NK-92 treated with Interleukin-12 subunit alpha and Interleukin-12 subunit beta, amount 100 ng/mL, for 24 hours (cell line): ENCODE measurements at places on chromosomes 13 and 19.
A peak's percentile ranks its signal among the peaks of the same experiment; 100 is the strongest.

DNA sequence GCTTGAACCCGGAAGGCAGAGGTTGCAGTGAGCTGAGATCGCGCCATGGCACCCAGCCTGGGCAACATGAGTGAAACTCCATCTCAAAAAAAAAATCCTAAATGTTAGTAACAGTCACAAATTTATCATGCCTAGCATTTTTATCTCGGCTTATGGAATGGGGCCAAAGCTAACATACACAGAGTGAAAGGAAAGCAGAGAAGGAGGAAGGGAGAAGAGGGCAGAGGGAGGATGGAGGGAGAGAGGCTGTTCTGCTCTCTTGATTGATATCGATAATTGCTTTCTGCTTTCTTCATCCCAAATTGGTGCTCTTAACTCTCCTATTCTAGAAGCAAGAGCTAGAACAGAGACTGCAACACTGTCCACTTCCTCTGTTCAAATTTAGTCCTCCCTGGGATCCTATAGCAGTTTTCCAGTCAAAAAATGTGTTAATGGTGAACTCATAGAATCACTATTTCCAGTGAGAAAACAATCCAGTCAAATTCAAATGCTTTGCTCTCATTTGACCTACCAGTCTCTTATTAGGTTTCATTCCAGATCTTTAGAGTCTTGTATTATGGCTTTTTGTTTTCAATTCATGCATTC, 15.8 kb upstream of the TUBGCP3 start:
- no peak for DNase-seq

DNA sequence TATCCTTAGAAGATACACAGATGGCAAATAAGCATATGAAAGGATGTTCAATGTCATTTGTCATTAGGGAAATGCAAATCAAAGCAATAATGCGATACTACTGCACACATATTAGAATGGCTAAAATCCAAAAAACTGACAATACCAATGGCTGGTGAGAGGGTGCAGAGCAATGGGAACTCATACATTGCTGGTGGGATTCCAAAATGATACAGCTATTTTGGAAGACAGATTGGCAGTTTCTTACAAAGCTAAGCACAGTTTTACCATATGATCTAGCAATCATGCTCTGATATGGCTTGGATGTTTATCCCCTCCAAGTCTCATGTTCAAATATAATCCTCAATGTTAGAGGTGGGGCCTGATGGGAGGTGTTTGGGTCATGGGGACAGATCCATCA, 122.6 kb downstream of the KCTD15 start:
- no peak for DNase-seq

- DNase-seq, result no peak
Measured at GRCh38 chr13:110444226-110444653, 117.3 kb downstream of the RAB20 start.

GRCh38 chr19:28148554-28148953, 1064.4 kb downstream of the UQCRFS1 start:
- no peak for DNase-seq

DNA sequence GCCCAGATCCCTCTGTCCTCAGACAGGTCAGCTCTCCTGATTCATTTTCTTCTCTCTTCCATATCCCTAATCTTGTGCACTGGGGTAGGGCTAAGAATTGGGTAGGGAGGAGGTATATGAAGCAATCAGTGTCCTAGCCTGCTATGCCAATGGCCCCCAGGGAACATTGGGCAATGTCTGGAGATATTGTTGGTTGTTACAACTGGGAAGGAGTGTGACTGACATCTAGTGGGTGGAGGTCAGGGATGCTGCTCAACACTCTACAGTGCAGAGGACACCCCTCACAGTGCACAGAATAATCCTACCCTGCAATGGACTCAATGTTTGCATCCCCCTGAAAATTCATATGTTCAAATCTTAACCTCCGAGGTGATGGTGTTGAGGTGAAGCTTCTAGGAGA, 57.5 kb downstream of the CPAMD8 start:
- no peak for DNase-seq

GRCh38 chr19:22427547-22427946, 5.4 kb upstream of the ZNF98 start:
- no peak for DNase-seq

DNA sequence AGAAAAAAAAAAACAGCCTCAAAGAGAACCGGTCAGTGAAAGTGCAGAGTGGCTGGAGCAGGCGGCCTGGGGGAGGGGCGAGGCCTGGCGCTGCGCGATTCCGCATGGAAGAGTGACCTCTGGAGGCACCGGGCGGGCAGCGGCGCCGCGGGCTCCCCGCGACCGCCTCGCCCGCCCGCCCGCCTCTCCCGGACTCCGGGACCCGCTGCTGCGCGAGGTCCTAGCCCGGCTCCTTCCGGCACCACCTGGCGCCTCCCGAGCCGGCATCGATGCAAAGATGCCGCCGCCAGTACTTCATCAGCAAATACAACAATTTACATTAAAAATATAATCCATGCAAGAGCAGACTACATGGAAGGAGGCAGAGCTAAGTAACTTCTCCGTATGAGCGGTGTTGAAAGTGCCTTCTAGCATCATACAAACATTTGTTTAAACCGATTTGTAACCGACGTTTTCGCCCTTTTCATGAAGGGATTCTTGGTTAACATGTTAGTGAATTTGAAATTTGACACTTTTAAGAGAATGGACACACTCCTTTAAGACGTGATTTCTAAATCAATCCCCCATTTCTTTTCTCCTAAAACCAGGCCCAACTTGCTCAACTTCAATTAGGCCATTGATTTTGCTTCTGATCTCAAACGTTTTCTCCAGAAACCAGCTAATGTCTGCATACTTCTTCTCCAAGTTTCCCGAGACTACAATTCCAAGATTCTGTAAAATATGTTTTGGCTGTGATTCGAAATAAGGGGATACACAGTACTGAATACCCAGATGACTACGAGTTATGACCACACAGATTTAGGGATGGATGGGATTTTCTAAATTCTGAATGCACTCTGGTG, 2.1 kb downstream of the EFNB2 start:
- no peak for DNase-seq

DNA sequence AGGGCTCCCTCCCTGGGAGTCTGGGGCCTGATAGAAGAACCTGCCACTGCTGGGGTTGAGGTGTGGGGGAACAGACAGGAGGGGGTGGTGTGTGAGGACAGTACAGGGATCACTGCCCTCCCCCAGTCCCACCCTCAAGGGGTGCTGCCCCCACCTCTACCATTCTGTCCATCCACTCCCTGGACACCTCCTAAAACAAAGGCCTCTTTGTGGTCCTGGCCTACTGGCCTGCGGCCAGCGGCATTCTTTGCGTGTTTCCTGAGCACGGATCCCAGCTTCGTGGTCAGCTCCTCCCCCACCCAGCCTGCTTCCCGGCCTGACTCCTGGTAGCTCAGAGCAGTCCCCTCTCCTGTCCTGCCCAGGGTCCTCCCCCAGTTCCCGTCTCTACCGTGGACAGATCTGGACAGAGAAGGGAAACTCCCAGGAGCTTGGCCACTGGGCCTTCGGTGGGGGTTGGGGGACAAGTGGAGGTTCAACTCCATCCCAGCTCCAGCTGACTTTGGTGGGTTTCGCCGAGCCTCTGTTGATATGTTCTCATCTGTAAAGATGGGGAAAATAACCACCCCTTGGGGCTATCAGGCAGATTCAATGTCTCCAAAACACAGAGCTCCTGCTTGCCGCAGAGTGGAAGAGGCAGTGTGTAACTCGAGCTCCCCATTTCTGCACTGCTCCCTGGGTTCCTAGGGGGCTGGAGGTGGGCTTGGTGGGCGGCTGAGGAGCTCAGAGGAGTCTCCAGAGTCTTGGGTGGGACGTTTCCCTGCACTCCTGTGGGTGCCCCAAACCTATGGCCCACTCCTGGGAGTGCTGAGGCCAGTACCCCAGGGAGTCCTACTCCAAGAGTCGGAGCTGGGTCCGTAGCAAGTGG, 48.7 kb downstream of the LYL1 start:
- DNase-seq, result no peak

- DNase-seq, result no peak
Measured at GRCh38 chr19:6217752-6218334, 61.9 kb downstream of the MLLT1 start.

GRCh38 chr19:16226878-16227836, 29.4 kb downstream of the AP1M1 start:
- no peak for DNase-seq

DNA sequence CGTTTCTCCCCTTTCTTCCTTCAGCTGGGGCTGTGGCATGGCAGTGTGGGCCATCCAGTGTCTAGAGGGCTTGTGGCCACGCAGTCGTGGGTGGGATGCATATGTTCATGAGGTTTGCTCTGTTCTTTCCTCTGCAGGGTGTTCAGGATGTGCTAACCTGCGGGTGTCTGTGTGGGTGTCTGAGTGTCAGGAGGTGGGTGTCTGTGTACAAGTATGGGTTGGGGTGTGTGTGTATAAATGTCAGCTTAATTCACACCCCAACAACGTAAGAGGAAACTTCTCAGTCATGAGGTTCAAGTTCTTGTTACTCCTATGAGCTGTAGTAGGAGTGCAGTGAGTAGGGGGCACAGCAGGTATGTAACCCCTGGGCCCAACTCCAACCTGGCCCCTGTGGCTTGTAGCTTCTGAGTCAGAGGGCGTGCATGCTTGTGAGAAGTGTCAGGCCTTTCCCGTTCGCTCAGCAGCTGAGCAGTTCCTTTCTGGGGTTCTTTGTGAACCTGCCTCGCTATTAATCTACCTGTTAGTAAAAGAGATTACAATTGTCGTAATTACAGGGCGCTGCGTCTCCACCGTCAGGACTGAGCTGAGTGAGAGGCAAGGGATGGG, 49.1 kb downstream of the NFIX start:
- DNase-seq, result peak; percentile 64

DNA sequence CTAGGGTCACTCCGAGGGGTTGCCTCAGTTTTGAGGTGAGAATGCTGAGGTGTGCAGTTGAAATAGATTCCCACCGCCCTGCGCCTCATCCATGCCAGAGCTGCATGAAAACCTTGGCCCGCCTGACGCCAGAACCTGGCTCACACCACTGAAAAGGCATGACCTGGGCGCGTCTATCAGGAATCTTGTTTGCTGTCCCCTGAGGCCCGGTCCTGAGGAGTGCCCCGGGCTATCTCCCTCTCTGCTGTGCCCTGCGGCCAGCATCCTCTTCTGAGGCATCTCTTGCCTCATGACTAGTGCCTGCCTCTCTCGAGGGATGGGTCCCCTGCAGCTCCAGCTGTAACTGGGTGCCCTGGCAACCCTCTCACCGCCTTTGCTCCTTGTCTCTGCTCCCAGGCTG, 28.1 kb downstream of the SMARCA4 start:
- DNase-seq, result no peak

GRCh38 chr13:37618554-37618953, 20.0 kb upstream of the POSTN start:
- no peak for DNase-seq

GRCh38 chr13:101575581-101575980, 123.1 kb downstream of the ITGBL1 start:
- no peak for DNase-seq

DNA sequence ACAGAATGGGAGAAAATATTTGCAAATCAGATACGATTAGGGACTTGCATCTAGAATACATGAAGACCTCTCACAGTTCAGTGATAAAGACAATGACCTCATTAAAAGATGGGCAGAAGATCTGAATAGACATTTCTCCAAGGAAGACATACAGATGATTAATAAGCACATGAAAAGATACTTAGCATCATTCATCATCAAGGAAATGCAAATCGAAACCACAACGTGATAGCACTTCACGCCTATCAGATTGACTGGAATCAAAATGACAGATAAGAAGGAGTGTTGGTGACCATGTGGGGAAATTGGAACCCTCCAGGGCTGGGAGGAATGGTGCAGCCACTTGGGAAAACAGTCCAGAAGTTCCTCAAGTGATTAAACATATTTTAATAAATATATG, 25.8 kb downstream of the CFAP97D2 start:
- no peak for DNase-seq

DNA sequence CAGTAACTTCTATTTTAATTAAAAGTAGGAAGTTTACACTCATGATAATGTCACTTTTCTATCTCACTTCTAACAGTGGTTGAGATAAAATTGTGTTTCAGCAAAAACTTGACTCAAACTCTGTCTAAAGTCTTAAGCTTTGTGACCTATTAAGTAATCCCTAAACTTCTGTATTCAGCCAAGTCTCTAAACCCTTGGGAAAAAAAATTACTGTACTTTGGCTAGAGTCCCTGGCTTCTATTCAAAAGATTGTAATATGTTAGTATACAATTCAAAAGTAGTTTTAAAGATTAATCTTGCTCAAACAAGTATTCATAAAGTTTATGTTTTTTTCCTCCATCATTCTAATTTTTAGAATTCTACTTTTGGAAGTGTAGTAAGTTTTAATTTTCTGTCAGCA, 1248.8 kb downstream of the UQCRFS1 start:
- DNase-seq, result no peak

GRCh38 chr13:50236898-50237318, 221.7 kb downstream of the KCNRG start:
- DNase-seq, result peak; percentile 32

DNA sequence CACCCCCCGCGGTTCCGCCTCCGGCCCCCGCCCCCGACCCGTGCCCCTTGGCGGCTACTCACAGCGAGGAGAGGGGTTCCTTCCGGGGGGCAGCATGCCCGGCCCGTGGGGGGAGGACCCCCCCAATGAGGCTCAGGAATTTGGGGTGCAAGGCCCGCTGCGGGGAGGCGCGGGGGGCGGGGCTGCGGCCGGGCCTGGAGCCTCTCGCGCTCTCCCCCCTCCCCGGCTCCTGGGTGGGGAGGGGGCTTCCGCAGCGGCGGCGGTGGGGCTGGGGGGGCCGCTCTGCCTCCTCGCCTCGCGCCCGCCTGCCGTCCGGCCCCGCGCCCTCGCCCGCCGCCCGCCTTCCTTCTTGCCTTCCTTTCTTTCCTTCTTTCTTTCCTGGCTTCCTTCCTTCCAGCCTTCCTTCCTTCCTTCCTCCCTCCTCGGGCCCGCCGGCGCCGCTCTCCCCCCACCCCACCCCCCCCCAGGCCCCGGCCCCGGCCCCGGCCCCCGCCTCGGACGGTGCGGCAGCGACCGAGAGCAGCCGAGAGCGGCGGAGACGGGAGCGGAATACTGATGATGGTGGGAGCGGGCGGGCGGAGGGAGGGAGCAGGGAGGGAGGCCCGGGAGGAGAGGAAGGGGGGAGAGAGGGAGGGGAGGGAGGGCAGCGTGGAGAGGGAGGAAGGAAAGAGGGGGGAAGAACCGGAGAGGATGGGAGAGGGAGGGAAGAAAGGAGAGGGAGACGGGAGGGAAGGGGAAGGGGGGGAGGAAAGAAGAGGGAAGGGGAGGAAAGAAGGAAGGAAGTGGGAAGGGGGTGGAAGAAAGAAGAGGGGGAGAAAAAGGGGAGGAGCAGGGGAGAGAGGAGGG, at the start of gene LRRC4B:
Gene LRRC4B, minus strand, starts transcription at position 554 of the 846 bp plus-strand sequence. CDS start 19,597 bp downstream, outside the sequence.
- no peak for DNase-seq

DNA sequence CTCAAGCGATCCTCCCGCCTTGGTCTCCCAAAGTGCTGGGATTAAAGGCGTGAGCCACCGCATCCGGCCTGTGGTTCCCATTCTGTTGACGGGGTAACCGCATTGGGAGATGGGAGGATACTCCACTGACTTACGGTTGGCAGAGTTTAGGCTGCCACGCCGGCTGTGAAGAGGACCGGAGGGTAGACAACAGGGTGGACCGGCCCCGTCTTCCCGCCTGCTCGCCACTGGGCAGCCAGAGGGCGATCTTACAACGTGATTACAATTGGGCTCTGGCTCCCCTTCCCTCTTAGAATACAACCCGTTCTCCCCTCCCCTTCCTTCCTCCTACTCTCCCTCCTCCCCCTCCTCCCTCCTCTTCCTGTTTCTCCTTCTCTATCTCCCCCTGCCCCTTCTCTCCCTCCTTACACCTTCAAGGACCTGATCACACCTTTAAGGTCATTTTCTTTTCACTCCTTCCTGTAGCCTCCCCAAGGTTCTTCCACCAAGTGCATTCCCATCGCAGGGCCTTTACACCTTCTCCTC, 957 bp upstream of the CCDC194 start:
- peak; percentile 20 for DNase-seq

- no peak for DNase-seq
Measured at GRCh38 chr19:18291019-18291524, 9.7 kb upstream of the JUND start.

- no peak for DNase-seq
Measured at GRCh38 chr13:31963631-31964030, 67.9 kb upstream of the FRY start.
